Stimulated activated CD8-positive, alpha-beta memory T cell treated with anti-CD3 and anti-CD28 coated beads, Interleukin-15, amount 100 ng/mL, for 48 hours (primary cell): ENCODE measurements at places on chromosomes 4 and X.

- no peak for DNase-seq
These were observed 66.5 kb upstream of the IL1RAPL1 start for GRCh38 chrX:28520786-28521185.

- no peak for DNase-seq
These were observed 76.2 kb upstream of the TEX13D start for GRCh38 chrX:124256216-124256615.

GRCh38 chrX:110407910-110408545, 49.4 kb downstream of the RTL9 start:
- DNase-seq, result peak; percentile 14

GRCh38 chrX:150051096-150051495, 112.8 kb upstream of the EOLA2 start:
- DNase-seq, result no peak

- DNase-seq, result no peak
These were observed 16.4 kb upstream of the CXCL8 start for GRCh38 chr4:73723928-73724327.

- DNase-seq, result no peak
These were observed 3.9 kb upstream of the HAUS3 start for GRCh38 chr4:2245787-2246275.

DNA sequence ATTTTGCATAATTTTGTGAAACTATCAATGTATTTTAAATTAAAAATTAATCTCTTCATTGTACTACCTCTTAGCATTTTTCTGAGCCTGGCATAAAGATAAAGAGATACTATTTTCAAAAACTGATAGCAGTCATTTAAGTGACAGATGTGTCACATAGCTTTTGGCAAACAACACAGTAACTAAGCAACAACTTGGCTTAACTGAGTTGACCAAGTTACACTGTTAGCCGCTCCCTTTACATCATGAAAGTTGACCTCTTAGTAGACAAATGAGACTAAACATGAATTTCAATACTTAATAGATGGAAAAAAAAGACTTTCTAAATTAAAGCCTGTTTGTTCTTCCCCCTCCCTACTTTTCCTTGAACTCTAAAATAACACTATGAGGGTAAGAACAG, 62.0 kb downstream of the ATP8A1 start:
- no peak for DNase-seq

DNA sequence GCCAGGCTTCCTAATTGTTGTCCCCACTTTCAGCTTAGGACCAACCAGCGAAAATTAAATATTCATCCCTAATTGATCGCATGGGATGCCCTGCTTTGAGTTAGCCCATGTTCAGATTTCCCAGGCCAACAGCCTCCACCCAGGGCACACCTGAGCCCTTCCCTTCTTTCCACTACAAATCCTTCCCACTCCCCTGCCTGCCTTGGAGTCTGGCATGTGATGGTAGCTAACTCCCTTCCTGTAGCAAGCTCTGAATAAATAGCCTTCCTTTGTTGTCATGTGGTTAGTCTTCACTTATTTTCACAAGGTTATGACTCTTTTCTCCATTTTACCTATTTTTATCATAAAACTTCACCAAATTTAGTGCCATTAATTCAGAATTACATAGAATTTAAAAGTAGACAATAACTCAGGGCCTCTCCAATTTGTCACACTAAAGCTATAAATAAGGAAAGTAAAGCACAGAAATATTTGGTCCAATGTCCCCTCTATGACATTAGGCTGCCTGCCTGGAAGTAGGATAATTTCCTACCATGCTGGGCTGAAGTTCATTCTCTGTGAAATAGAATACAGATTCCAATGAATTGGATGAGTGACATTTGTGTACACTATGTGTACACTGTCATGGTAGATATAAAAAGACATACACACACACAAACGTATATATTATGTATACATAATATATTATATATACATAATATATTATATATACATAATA, 166.4 kb upstream of the CPEB2 start:
- no peak for DNase-seq

- DNase-seq, result no peak
These were observed 345.4 kb upstream of the GATB start for GRCh38 chr4:152106113-152106763.

- peak; percentile 56 for DNase-seq
These were observed 947 bp upstream of the RPL10 start for GRCh38 chrX:154396973-154397887.
